ENCODE measurements at places on chromosomes 3 and 15.

GRCh38 chr3:138127636-138128365, 4.4 kb downstream of the A4GNT start:
- DNase-seq, result no peak

GRCh38 chr15:85929786-85930185, 135.1 kb upstream of the KLHL25 start:
- DNase-seq, result no peak

DNA sequence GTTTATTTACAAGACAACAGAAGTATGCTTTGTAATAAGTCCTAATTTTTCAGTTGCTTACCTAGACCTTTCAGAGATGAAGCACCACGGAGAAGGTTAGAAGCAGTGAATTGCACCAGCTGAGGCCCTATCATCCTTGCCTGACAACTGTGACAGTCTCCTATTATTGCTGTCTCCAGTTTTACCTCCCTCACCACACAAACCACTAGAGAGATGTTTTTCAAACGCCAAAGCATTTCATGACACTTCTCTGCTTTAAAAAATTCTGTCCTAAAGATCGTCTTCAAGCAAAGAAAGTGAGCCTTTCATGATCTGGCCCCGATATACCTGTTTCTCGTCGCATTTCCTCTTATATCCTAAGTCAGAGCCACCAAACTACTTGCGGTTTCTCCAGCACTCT, 72.3 kb upstream of the TSPAN3 start:
- no peak for DNase-seq

DNA sequence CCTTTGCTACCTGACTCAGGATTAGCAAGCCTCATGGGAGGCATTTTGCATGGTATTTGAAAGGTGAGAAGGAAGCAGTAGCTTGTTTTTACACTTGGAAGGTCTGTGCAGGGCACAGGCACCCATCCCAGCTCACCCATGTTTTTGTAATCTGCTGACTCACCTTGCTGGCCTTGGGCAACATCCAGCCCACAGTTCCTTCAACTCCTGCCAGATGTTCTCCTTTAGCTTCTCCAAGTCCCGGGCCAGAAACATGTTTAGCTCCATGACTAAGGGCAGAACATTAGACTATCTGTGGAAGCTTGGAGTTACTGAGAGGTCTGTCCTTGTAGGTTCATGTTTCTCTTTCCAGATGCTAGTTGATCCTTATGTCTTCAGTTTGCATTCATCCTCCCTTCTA, 12.4 kb upstream of the ZNF770 start:
- no peak for DNase-seq

DNA sequence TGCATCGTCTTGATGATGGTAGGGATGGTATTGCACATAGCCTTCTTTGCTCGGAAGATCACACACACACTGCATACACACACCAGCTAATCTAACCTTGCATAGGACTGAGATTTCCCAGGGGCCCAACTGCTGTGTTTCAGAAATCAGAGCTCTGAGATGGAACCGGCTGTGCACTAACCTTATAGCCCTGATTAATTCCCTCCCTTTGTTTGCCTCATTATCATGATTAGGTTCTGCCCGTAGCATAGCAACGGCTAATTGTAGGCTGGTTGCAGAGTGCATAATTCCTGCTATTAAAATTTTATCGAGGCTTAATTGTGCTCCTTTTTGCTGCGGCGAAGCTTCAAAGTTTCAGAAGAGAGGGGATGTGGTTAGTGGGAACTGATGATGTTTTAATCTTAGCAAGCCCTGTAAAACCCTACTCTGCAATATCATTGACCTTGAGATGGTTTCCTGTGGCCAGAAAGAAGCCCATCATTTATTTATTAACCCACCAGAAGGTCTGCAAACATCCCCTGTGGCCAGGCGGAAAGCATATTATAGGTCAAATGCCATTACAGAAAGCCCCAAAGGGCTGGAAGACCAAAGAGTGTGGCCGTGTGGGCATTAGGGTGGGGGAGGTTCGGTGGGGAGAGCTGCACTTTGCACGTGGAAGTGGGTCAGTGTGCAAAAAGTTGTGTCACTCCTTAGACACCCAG, 56.2 kb upstream of the GLCE start:
- DNase-seq, result no peak

DNA sequence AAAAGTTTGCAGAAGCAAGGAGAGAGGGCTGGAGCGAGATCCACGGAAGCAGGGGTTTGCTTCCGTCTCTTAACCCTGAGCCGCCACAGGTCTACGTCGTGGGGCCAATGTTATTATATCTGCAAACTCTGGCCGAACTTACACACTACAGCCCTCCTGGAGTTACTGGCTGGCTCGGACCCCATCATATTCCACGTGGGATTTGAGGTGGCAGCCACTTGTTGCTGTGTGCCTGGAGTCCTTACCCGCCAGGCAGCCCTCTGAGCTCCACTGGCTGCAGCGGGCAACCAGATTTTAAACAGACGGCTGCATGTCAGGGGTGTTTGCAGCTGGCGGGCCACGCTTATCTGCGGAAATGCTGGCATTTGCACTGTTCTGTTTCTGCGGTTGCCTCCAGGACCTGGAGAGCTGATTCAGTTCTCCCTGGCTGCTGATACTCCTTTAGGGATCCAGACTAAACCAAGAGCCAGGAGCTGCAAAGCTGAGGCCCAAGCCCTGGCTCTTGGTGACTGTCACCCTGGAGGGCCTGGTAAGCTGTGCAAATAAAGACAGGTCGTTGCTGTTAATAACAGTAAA, 34.7 kb downstream of the TM2D3 start:
- DNase-seq, result no peak
